ENCODE measurements at places on chromosomes 2 and 18. TPM values are rescaled to one million over a fixed set of nuclear protein-coding genes. Genes with fewer than 3 reads are reported as not detected.

POTEI gene
- total RNA-seq, result not detected

FOXD4L1 gene
- total RNA-seq, result 0.14 TPM

HOXD10 gene
- 0.66 TPM for total RNA-seq

ARHGAP15 gene
- not detected for total RNA-seq

MC2R gene
- not detected for total RNA-seq

COX7A2L gene
- 156 TPM for total RNA-seq

RAMP1 gene
- total RNA-seq, result 13.2 TPM

LRP1B gene
- total RNA-seq, result 0.29 TPM

IER3IP1 gene
- 23.9 TPM for total RNA-seq

LCT gene
- not detected for total RNA-seq

VSNL1 gene
- 0.22 TPM for total RNA-seq

MAP2 gene
- 0.72 TPM for total RNA-seq

MDH1 gene
- 192 TPM for total RNA-seq

ZSWIM2 gene
- not detected for total RNA-seq

COL4A4 gene
- 0.14 TPM for total RNA-seq

ERFE gene
- 2.4 TPM for total RNA-seq

PLCL1 gene
- total RNA-seq, result under 0.01 TPM

UBE2F gene
- total RNA-seq, result 38.7 TPM

MAL gene
- not detected for total RNA-seq

AQP4 gene
- not detected for total RNA-seq

MPHOSPH10 gene
- total RNA-seq, result 21.0 TPM

BCL11A gene
- total RNA-seq, result 1.6 TPM

NETO1 gene
- total RNA-seq, result 0.72 TPM

COL4A3 gene
- under 0.01 TPM for total RNA-seq

CMPK2 gene
- total RNA-seq, result 0.22 TPM

KHK gene
- 0.22 TPM for total RNA-seq

RNF152 gene
- 127 TPM for total RNA-seq

LRP2 gene
- not detected for total RNA-seq

TLX2 gene
- not detected for total RNA-seq

ALPG gene
- total RNA-seq, result not detected

DCDC2C gene
- total RNA-seq, result not detected

DCC gene
- under 0.01 TPM for total RNA-seq

SH3BP4 gene
- total RNA-seq, result 125 TPM

RAB3GAP1 gene
- total RNA-seq, result 65.9 TPM

SERPINB3 gene
- total RNA-seq, result not detected

RGPD5 gene
- total RNA-seq, result 42.7 TPM

MEP1B gene
- not detected for total RNA-seq

NEURL3 gene
- total RNA-seq, result not detected

LONRF2 gene
- total RNA-seq, result 0.88 TPM

UGT1A9 gene
- total RNA-seq, result not detected

RAX gene
- total RNA-seq, result not detected

ERMN gene
- under 0.01 TPM for total RNA-seq

ST6GAL2 gene
- total RNA-seq, result 0.44 TPM

FSHR gene
- total RNA-seq, result not detected

CROCC2 gene
- not detected for total RNA-seq
